Body of pancreas (tissue), 4 donors: ENCODE measurements at places on chromosomes 4 and X. TPM values are rescaled to one million over a fixed set of nuclear protein-coding genes. Genes with fewer than 3 reads are reported as not detected.

- H3K4me3 ChIP-seq: peak overlapping the region; percentile 80
- H3K27me3 ChIP-seq: no peaks in the 10 kb centered on the region
- peak overlapping the region; percentile 53 for H3K27ac ChIP-seq
- no peak for DNase-seq
- peaks cover 32% of the 10 kb centered on the region for H3K4me1 ChIP-seq
Observed at GRCh38 chr4:47913330-47913729, 1.1 kb downstream of the NFXL1 start.

GRCh38 chr4:82711158-82711785 lies 87.3 kb downstream of the SCD5 start:
- H3K27ac ChIP-seq: no peak overlapping the region
- no peak for DNase-seq
- no peaks in the 10 kb centered on the region for H3K36me3 ChIP-seq
- no peak overlapping the region for H3K4me3 ChIP-seq
- H3K4me1 ChIP-seq: peaks cover 23% of the 10 kb centered on the region

GRCh38 chr4:112130906-112131305 lies 14.3 kb upstream of the FAM241A start:
- no peak overlapping the region for H3K27ac ChIP-seq
- no peaks in the 10 kb centered on the region for H3K27me3 ChIP-seq
- DNase-seq: no peak
- H3K36me3 ChIP-seq: no peaks in the 10 kb centered on the region

DNA sequence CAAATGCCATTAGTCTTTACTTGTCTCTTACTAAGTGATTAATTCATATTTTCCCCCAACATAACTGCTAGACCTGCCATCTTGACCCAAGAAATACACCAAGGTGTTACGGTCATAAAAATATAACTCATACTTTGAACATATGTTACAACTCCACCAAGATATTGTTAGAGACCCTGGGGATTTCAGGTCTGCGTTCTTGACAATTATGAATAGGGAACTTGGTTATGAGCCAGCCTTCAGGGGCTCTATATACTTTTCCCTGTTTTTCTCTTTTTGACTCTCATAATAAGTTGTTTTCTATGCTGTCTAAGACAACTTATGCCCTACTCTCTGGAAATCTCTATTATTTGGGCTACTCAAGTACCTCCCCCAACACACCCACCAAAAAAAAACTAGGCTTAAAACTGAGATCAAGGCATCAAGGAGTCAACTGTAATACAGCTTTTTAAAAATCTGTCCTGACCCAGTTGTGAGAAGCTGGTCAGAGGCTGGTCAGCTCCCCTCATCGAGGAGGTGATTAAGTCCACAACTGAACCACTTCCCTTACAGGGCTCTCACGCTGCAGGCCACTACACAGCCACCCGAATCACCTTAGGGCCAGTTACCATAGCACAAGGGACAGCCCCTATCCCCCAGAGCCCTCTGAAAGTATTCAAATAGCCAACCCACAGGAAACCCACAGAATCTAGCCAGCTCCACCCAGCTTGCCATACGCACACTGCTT lies 10.5 kb upstream of the TLR3 start:
- H3K4me3 ChIP-seq: no peak overlapping the region
- no peaks in the 10 kb centered on the region for H3K27me3 ChIP-seq
- H3K36me3 ChIP-seq: no peaks in the 10 kb centered on the region

- H3K36me3 ChIP-seq: no peaks in the 10 kb centered on the region
- H3K4me3 ChIP-seq: no peak overlapping the region
- no peak overlapping the region for H3K27ac ChIP-seq
Observed at GRCh38 chr4:8073206-8073863, 85.3 kb downstream of the ABLIM2 start.

DNA sequence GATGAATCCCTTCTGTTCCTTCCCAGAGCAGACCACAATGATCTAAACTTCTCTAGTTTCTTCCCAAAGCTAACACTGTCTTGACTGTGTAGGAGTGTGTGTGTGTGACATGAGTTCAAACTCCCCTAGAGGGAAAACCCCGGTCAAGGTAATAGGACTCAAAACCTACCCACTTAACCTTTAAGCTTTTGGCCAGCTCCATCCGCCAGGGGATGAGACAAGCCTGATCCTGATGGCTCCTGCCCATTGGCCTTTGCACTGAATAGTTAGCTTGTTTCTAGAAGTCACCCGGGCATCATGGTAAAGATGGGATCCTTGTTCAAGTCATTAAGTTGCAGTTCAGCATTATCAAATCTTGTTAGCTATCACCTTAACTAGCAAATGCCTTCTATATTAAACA lies 738.4 kb downstream of the RPA4 start:
- no peaks in the 10 kb centered on the region for H3K36me3 ChIP-seq
- no peak overlapping the region for H3K27ac ChIP-seq
- no peak overlapping the region for H3K4me3 ChIP-seq
- no peak for DNase-seq
- H3K4me1 ChIP-seq: no peaks in the 10 kb centered on the region

- H3K27ac ChIP-seq: no peak overlapping the region
- H3K4me1 ChIP-seq: peaks cover 7% of the 10 kb centered on the region
- H3K36me3 ChIP-seq: no peaks in the 10 kb centered on the region
- DNase-seq: peak; percentile 87
Observed at GRCh38 chr4:154958621-154959358, 177.7 kb downstream of the RBM46 start.

XAGE1A gene
- total RNA-seq: not detected

DNA sequence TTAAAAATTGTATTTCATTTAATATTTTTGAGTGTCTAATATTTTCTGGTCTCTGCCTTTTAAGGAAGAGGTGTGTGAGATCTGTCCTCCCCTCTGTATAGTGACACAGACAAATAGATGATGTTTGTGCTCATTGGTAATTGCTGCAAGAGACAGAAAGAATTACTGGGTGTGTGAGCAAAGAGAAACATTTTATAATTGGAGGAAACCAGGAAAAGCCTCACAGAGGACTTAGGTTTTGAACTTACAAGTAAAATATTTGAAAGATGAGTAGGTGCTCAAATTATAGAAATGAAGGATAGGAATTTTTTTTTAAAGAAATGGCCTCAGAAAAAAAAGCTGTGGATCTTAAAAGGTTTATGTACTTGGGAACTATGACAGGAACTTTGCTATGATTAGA lies 149.8 kb downstream of the SPCS3 start:
- H3K4me3 ChIP-seq: no peak overlapping the region
- H3K4me1 ChIP-seq: no peaks in the 10 kb centered on the region
- no peaks in the 10 kb centered on the region for H3K27me3 ChIP-seq
- no peak for DNase-seq
- no peaks in the 10 kb centered on the region for H3K36me3 ChIP-seq

DNA sequence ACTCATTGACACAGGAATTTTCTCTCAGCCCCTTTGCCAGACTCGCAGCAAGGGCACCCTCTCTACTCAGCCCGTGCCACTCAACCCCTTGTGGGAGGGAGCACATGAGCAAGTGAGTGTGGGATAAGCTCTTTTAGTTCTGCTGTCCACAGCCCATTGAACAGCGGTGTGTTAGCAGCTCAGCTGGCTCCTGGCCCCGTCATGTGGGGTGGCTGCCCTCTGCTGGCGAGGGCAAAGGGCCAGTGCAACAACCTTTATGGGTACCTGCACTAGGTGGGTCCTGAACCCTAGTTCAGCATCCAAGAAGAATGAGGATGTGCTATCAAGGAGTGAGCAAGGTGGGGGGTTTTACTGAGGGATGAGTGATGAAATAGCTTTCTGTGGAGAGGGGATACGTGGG lies 85.0 kb upstream of the ZNF81 start:
- H3K27me3 ChIP-seq: no peaks in the 10 kb centered on the region
- H3K27ac ChIP-seq: no peak overlapping the region
- peak; percentile 55 for DNase-seq
- H3K4me3 ChIP-seq: no peak overlapping the region
